NCI-H345 (cell line): ENCODE measurements at places on chromosomes 1 and 21.

- peak; percentile 46 for DNase-seq
These were observed 116.0 kb downstream of the TTLL7 start for GRCh38 chr1:83882906-83883305.

DNA sequence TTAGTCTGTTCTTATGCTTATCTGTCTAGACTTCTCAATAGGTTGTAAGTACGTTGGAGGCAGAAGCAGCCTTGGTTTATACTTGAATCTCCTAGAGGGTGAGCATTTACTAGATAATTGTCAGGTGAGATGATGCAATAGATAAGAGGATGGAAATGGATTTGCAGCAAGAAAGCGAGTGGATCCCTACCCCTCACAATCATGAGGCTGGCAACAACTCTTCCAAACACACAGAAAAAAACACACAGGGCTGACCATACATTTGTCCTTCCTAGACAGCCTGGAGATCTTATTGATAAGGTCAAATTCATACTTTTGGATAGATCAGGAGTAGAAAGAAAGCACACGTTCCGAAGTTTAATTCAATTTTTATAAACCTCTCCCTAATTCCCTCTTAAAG, 481.4 kb upstream of the CAMK1G start:
- DNase-seq = no peak

DNA sequence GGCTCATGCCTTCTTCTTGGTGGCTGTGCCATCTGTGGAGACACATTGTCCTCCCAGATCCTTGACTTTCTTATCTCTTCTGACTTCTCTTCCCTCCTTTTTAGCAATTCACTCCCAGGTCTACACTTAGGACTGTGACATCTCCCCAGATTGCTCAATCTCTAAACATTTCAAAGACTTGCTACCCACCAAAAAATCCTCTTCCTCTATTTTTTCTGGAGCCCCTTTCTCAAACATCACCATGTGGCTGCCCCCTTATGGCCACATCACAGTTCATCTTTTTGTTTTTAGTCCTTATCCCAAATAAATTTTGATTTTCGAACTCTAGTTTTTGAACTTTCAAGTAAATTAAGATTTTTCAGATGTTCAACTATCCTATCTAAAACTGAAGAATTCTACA, 148.6 kb upstream of the HOOK1 start:
- no peak for DNase-seq

- DNase-seq = no peak
These were observed 3.0 kb downstream of the TTC13 start for GRCh38 chr1:230975636-230976035.

- DNase-seq = no peak
These were observed 1.9 kb upstream of the ZFYVE9 start for GRCh38 chr1:52139817-52140540.

GRCh38 chr1:115322631-115323030, 15.4 kb downstream of the NGF start:
- DNase-seq = no peak

DNA sequence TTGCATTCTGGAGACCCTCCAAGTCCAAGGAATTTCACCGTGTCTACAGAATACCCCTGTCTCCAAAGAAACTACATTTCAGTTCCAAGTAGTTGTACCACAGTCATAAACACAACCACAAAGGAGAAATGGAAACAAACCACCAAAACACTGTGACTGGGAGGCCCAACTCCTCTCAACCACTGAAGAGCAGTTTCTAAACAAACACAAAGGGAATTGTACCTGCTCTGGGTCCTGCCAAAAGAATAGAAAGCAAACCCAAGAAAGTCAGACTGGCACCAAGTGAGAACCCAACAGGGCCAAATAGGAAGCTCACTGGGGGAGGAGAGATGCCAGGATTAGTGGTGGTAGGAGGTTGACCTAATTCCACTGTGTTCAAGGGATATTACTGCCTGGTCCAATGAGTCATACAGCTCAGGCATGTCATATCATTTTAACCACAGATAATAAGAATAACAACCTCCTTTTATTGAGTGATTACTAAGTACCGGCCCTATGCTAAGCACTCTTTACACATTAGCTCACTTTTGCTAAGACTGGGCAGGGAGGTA, 123.9 kb upstream of the PPP2R5A start:
- no peak for DNase-seq

DNA sequence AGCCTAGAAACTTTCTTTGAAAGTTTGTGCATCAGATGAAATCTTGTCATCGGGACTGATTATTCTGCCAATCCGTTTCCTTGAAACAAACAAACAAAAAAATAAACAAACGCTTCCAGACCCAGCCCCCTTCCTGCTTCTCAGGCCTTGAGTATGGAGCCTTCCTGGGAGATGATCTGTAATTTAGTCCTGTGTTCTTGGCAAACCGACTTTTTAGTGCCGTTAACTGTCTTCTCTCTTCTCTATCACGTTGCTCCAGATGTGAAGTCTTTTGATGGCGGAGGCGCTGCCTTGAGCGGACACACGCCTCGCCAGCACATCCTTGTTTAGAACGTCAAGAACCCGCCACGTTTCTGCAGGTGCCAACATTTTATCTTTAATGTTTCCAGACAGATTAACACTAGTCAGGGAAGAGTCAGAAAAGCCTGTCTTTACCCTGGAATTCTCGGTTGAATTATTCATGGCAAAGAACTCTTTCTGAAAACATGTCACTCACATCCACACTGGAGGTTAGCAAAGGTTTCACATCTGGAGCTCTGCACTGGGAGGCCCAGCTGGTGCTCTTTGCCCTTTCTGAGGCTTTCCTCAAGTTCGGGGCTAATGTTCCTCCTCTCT, 265.7 kb upstream of the C1orf174 start:
- no peak for DNase-seq

GRCh38 chr1:79749607-79750006, 743.1 kb upstream of the ADGRL4 start:
- no peak for DNase-seq

DNA sequence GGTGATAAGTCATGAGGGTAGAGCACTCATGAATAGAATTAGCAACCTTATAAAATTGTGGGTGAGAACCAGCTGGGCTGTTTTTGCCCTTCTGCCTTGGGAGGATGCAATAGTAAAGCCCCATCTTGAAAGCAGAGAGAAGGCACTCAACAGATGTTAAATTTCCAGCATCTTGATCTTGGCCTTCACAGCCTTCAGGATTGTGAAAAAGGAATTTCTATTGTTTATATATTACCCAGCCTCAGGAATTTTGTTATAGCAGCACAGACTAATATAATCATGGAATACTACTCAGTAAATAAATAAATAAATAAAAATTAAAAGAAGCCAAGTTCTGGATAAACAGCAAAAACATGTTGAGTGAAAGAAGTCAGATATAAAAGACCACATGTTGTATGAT, 175.2 kb downstream of the KCNT2 start:
- DNase-seq = no peak

DNA sequence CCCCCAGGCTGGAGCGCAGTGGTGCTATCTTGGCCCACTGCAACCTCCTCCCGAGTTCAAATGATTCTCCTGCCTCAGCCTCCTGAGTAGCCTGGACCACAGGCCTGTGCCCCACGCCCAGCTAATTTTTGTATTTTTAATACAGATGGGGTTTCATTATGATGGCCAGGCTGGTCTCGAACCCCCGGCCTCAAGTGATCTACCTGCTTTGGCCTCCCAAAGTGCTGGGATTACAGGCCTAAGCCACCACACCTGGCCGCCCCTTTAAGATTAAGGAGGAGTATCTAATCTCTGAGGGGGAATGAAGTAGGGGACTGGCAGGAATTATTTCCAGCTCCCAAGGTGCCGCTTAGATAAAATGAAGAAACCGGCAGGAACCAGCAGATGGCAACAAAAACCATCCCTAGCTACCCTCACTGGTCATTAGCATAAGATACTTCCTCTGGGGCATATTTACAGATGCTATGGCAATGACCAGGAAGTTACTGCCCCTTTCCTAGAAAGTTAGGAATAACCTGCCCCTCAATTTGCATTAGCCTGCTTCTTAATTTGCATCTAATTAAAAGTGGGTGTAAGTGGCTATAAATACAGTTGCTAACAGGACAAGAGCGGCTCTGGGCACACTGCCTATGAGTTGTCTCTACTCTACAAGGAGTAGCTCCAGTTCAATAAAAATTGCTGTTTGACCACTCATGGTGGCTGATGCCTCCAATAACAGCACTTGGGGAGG, 7.1 kb upstream of the NSUN4 start:
- peak; percentile 38 for DNase-seq

DNA sequence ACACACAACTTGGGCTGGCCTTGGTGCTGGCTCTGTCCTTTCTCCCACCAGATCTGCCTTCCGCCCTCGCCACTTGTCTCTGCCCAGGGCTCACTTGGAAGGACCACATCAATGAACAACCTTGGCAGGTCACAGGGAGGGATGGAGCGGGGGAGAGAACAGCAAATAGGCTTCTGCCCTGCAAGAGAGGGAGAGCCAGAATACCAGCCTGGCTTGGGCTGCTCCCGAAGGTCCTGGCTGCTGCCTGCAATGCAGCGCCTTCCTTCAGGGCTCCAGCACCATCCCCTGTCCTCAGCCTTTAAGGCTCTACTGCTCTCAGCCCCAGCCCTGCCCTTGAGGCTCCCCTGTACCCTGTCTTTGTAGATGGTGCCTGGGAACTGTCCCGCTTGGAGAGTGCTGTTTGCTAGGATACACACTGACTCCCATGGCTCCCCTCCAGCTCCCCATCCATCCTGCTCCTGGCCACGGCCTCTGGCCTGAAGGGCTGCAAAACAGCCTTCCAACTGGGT, 43.8 kb downstream of the HIVEP3 start:
- no peak for DNase-seq

GRCh38 chr1:224777180-224777579, 152.3 kb upstream of the DNAH14 start:
- DNase-seq = no peak

DNA sequence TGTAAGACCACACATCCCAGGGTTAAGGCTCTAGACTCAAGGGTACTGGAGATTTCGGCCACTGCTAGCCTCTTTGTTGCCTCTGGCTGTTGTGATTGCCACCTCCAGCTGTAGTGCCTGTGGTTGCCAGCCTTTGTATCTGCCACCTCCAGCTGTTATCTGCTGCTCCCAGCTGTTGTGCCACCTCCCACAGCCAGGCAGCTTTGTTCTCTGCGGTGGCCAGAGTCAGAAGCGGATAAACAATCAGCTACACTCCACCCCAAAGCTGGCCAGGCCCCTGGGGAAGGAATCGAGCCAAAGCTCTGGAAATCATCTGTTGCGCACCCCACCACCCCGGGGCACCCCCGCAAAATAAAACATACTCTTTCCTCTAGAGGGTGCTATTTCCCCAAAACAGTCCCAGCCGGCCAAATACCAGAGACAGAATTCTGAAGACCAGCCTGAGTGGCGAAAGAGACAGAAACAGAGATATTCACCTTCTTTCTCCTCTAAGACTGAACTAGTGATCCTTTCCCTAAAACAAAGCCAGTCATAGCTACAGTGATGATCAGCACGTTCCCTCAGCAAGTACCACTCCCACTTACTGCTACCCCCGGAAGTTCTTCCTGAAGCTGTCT, 14.8 kb upstream of the PIGM start:
- peak; percentile 37 for DNase-seq

DNA sequence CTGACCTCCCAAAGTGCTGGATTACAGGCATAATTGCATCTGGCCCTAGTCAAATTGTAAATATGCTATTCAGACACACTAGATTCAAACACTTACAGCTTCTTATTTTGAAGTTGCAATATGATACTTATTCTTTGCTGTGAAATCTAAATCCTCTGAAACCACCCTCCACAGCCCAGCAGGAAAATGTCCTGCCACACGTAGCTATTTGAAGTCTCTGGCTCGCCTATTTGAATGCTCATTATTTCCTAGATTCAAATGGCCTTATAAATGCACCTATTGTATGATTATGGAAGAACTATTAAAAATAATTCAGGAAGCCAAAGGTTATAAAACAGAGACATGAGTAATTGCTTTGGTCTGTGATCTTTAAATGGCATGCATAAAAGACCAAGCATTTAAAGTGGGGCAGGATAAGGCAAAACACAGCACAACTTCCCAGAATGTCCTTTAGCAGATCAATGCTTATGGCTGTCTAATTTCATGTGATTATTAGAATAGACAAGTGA, 26.6 kb upstream of the FBXO28 start:
- no peak for DNase-seq

- no peak for DNase-seq
These were observed 28.7 kb downstream of the COL6A2 start for GRCh38 chr21:46126309-46127238.

GRCh38 chr21:21806711-21807597, 808.7 kb downstream of the NCAM2 start:
- DNase-seq = no peak

DNA sequence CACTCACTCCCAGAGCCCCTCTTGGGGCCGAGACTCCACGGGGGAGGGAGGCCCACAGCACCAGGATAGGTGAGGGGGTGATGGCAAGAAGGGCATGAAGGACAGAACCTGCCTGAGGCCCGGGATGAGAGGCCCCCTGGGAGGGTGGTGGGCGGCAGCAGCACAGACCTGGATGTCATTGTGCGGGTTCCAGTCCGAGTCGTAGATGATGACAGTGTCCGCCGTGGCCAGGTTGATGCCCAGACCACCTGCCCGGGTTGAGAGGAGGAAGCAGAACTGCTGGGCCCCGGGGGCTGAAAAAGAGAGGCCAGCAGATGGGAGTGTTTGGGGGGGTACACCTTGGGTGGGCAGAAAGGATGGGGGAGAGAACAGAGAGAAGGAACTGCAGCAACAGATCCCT, 50.1 kb downstream of the CHD5 start:
- DNase-seq = no peak

GRCh38 chr1:53066891-53067738, 5.1 kb downstream of the PODN start:
- no peak for DNase-seq

DNA sequence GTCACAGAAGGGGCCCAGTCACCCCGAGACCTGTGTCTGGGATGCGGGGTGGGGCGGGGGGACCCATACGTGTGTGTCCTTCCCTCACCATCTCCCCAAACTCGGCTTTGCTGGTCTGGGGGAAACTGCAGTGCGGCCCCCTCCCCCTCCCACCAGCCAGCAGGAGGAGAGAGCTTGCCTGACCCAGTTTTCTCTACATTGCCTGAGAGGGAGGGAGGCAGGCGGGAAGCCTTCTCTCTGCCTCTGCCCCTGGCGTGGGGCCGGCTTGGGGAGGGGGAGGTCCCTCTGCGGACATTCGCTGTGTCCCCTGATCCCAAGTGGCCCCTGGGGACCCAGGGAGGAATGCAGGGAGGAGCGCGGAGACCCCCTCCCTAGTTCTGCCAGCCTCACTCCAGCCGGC, 3.9 kb downstream of the EPHA8 start:
- no peak for DNase-seq

DNA sequence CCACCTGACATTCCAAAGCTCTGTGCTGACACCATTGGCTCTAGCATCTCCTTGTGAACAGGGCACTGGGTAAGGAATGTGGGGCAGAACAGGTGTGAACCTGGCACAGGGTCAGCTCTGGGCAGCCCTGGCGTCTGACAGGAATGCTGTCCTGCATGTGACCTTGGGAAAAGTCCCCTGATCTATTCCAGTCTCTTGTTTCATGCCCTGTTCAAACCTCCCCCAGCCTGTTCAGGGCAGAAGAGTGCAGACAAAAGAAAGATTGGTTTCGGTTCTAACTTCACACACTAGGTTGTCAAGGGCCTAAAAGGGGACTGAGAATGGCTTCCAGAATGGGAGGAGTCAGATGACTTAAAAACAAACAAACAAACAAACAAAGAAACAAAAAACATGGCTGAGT, 27.6 kb upstream of the SDHB start:
- DNase-seq = no peak

- DNase-seq = no peak
These were observed 107.2 kb downstream of the AKT3 start for GRCh38 chr1:243742819-243743218.

- DNase-seq = peak; percentile 20
These were observed 47.7 kb downstream of the ETS2 start for GRCh38 chr21:38853421-38853919.
